ENCODE measurements at places on chromosomes 1 and 21.

GRCh38 chr1:190667914-190668313 is 190.2 kb upstream of the BRINP3 start:
- no peak for DNase-seq

GRCh38 chr1:216612291-216612690 is 110.9 kb downstream of the ESRRG start:
- no peak for DNase-seq

- no peak for DNase-seq
Observed at GRCh38 chr1:222373831-222374602, 173.9 kb downstream of the HHIPL2 start.

GRCh38 chr21:43758111-43758641 is 17.9 kb downstream of the CSTB start:
- no peak for DNase-seq

DNA sequence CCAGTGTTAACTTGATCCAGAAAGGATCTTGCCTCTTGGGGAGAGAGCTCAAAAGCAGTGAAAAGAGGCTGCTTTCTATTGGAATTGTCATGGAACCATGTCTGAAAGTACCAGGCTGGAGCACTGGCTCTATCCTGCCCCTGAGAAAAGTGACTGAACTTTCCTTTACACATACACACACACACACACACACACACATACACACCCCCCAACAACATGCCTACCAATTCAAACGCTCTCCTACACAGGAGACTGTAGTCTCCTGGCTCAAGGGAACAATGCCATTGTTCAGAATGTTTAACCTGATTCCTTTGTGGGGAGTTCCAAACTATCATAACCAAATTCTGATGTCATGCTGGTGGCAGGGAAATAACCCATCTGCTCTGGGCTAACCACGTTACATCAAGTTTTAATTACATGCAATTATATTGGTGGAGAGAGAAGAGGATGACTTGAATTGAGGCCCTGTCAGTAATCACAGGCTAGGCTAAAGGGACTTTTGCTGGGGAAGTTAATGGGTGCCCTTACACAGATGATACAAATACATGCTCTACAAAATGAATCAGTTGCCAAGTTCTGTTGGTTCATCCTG is 52.3 kb upstream of the DUSP10 start:
- DNase-seq, result no peak

- no peak for DNase-seq
Observed at GRCh38 chr1:226624526-226624925, 76.0 kb downstream of the STUM start.

- no peak for DNase-seq
Observed at GRCh38 chr1:228005511-228006033, 1.2 kb upstream of the WNT3A start.

DNA sequence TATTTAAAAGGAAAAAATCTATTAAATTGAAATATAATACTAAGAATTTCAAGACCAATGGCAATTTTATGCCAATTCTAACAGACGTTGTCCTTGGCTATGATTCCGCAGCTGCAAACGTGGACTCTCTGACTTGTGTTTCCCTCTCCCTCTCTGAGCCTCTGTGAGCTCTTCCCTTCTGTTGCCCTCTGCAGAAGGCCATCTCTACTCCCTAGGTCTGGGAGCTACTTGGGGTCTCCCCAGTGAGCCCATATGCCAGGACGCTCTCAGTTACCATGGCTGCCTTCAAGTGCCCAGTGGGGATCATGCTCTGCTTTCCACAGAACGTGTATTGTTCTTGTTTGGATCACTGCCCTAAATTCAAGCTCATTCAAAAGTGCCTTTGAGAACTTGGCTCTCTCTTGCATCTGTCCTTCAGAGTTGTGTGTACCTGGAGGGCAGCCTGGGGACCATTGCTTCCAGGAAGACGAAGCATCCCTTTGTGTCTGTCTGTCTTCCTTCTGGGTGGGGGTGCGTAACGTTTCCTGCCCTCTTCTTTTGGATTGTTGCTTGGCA is 97.5 kb upstream of the TSPAN2 start:
- DNase-seq, result no peak

DNA sequence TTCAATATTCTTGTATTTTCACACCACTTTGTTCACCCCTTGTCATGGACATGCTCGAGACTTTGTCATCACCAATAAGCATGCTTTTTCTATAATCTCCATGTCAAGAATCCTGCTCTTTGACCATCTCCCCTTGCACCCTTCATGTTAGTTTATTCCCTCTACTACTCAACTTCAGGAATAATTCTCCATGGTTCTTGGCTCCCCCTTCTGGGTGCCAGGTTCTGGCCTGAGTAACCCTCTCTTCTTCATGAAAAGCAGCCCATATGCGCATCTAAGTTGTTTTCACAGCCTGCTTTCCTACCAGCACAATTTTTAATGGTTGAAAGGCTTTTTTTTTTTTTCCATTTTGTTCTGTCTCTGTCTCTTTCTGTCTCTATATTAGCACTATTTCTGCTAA is 160.7 kb downstream of the LEPR start:
- no peak for DNase-seq

GRCh38 chr1:22053017-22053860 is 730 bp downstream of the CDC42 start:
- no peak for DNase-seq

DNA sequence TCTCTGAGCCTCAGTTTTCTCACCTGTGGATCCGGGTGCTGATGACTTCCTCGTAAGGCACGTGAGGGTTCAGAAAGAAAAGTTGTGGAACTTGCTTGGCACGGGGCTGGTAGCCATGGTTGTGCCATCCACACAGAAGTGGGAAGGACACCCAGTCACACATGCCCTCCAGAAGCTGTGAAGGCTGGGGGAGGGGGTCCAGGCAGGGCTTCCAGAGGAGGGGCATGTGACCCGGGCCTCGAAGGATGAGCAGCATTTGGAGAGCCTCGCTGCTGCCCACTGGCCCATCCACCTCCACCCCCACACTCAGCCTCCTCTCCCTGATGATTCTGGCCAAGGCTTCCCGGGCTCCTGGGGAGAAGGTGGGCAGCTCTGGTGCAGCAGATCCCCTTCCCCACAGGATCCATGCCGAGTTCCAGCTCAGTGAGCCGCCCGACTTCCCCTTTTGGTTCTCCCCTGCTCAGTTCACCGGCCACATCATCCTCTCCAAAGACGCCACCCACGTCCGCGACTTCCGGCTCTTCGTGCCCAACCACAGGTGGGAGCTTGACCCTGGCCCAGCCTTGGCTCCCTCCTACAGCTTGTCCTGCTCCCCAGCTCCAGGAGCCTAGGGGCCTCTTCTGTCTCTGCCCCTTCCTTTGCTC is 9.4 kb downstream of the SELENON start:
- no peak for DNase-seq

DNA sequence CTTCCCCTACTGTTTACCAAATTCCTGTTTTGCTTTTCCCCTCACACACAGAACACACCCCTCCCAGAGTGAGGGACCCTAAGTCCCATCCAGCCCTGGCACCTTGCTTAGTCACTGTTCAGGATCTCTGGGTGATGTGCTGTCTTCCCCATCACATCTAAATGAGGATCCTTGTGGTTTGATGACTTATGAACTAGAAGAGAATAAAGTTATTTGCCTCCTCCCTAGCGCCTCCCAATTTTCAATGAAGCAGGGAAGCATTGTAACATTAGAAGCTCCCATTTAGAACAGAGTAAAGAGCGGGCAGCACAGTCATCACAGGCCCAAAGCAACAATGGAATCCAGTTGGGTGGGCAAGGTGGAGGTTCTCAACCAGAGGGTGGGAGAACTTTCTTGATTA is 27.0 kb downstream of the DISC1 start:
- no peak for DNase-seq

DNA sequence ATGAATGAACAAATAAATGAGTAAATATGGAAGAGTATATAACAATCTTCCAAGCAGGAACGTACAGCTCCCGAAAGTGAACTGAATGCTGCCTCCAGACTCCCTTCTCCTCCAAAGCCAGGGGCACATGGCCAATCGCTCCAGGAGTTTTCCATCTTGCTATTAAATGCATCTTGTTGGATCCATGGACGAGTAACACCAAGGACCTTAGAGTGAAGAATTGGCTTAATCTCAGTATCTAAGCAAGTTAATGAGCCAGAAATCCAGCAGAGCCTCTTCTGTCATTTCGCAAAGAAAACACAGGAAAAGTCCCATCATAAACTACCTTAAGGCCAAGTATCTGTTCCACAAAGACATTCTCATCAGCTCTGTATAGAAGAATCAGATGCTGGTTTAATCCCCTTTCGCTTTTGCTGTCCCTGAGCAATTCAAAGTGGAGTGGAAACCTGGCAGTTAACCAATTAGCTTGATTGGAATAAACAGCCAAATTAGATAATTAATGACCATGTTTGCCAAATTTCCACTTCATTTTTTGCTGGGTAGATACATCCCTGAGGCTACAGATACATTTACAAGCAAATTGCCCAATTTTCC is 116.0 kb downstream of the MIS18A start:
- no peak for DNase-seq

GRCh38 chr1:94553931-94554330 is 12.4 kb upstream of the F3 start:
- DNase-seq, result no peak

DNA sequence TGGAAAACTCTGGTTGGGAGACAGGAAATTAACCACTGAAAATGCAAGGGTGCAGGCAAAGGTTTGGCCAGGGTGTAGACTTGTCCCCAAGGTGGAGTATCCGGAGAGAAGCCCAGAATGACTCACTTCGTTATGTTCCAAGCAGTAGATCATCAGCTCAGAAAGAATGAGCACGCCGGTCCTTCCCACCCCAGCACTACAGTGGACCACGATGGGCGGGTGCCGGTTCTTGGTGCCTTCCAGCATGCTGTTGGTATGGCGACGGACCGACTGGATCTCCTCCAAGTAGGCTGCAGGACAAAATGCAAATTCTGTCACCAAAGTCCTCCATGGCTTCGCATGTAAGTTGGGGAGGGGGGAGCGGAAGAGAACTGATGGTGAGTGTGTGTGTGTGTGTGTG is 83.4 kb downstream of the SMYD2 start:
- DNase-seq, result no peak

- no peak for DNase-seq
Observed at GRCh38 chr1:14578156-14578555, 20.3 kb upstream of the KAZN start.

GRCh38 chr1:20278692-20279130 is 12.0 kb upstream of the VWA5B1 start:
- DNase-seq, result no peak

DNA sequence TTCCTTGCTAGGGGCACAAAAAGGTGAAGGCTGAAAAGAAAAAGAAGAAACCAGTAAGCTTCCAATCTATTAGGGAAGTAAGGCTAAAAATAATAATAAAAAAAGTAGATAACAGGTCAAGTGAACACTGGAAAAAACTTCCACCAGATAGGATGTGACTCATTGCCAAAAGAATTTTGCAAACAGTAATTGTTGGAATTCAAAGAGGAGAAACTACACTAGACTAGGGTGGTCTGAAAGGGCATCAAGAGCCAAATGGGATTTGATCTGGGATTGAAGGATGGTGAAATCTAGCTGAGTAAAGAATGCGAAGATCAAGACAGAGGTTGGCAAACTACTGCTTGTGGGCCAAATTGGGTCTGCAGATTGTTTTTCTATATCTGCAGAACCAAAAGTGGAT is 6.0 kb upstream of the ST6GALNAC3 start:
- DNase-seq, result no peak

GRCh38 chr1:24105368-24106160 is 6.4 kb downstream of the MYOM3 start:
- DNase-seq, result no peak

- DNase-seq, result no peak
Observed at GRCh38 chr1:244496186-244496585, 35.1 kb downstream of the CATSPERE start.

DNA sequence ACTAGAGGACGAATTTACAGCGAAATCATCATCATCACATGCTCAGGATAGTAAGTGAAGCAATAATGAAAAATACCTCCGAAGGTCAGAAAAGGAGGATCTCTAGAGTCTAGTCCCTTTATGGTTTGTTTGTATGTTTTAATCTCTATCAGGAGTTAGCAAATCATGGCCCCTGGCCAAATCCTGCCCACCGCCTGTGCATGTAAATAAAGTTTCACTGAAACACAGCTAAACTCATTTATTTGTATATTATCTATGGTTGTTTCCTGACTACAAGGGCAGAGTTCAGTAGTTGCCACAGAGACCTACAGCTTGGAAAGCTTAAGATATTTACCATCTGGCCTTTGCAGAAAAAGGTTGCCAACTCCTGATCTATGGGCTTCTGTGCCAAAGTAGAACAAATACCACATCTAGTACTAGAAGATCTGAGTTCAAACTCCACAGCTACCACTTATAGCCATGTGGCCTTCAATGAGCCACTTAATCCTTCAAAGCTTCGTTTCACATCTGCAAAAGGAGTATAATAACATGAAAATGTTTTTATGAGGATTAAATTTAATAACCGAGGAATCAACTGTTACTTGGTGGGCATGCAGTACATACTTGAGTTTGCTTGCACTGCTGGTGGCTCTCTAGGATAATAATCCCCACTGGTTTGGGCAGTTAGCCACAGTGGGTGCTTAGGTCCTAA is 94.0 kb upstream of the KIF26B start:
- no peak for DNase-seq

DNA sequence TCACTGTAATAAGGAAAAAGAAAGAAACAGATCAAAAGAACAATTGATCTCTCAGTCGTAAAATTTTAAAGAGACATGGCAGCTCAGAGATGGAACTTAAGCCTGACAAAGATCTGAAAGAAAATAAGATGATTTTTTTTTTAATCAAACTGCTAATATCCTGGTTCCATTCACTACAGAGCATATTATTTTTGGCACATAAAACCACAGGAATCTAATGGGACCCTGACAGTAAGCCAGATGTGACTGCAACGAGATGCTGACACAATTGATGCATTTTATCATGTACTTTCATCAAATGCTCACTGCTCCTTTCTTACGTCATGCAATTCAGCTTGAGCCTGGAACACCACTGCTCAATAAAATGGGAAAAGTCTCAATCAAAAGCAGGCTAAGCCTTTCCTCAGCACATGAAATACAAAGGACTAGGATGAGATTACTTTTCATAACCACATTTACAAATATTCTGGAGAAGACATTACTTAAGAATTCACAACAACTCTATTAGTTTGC is 16.6 kb downstream of the GPATCH2 start:
- no peak for DNase-seq

DNA sequence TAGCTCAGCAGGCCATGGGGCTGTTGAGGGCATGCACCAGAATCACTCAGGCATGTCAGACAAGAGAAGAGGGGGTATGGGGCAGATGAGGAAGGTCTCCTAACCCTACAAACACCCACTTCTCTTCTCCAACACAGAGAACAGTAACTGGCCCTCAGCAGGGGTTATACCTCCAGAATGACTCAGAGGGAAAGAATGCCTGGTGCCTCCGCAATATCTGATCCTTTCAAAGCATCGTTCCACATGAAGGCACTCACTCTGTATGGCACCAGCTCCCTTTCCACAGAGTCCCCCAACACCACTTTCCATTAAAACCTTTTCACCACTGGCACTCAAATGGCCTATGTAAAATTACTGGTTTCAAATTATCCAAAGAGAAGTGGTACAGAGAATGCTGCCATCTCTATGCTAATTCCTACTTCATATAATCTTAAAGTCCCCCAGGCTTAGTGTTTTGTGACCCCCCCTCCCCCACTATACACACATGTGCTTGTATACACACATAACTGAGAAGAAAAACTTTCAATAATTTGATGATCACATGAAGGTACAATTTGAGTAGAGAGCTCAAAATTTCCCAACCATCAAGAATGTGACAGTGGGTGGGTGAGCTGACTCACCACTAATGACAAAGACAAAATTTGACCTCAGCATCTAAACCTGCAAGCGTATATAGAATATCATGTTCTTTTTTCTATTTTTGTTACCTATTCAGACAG is 91.5 kb downstream of the SIPA1L2 start:
- DNase-seq, result no peak

GRCh38 chr1:40646315-40646714 is 19.2 kb downstream of the RIMS3 start:
- no peak for DNase-seq

Data from activated CD4-positive, CD25-positive, alpha-beta regulatory T cell treated with anti-CD3 and anti-CD28 coated beads, Interleukin-2, amount 50 U/mL, for 16 hours (primary cell).